ENCODE measurements at places on chromosomes 1 and 21.

- DNase-seq = peak; percentile 14
Observed at GRCh38 chr1:185823467-185823866, 89.3 kb downstream of the HMCN1 start.

GRCh38 chr1:6099787-6100765 lies 54.4 kb downstream of the KCNAB2 start:
- DNase-seq = no peak

DNA sequence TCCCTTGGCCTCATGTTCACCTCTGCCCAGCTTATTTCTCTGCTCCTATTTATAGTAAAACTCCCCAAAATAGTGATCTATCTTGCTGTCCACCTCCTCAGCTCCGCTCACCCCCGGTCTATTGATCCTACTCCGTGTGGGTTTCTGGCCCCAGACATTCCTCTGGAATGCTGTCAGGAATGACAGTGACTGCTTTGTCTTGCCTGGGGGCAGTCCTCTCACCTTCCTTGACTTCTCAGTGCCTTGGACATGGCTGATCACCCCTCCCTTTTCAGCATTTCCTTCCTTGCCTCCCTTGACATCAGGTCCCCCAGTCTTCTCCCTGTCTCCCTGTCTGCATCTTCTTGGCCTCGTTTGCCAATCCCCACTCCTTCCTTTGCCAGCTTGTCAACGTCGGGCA lies 108.1 kb upstream of the BACE2 start:
- DNase-seq = no peak

GRCh38 chr1:31183927-31184554 lies 55.6 kb downstream of the NKAIN1 start:
- DNase-seq = no peak

DNA sequence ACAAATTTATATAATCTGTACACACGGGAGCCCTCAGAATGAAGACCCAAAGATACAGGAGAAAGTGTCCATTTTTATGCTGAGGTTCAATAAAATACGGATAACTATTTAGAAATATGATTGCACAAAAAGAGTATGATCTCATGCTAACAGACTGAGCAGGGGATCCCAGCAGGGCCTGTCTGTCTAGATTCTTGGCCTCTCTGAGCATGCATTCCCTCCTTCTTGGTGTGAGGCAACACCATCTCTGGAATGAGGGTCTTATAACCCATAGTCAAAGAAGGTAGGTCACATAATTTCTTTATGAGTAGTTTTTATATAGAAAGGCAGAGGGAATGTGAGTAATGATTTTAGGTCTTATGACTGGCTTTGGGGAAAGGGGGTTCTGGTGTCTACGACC lies 5.4 kb downstream of the PRMT6 start:
- DNase-seq = no peak

DNA sequence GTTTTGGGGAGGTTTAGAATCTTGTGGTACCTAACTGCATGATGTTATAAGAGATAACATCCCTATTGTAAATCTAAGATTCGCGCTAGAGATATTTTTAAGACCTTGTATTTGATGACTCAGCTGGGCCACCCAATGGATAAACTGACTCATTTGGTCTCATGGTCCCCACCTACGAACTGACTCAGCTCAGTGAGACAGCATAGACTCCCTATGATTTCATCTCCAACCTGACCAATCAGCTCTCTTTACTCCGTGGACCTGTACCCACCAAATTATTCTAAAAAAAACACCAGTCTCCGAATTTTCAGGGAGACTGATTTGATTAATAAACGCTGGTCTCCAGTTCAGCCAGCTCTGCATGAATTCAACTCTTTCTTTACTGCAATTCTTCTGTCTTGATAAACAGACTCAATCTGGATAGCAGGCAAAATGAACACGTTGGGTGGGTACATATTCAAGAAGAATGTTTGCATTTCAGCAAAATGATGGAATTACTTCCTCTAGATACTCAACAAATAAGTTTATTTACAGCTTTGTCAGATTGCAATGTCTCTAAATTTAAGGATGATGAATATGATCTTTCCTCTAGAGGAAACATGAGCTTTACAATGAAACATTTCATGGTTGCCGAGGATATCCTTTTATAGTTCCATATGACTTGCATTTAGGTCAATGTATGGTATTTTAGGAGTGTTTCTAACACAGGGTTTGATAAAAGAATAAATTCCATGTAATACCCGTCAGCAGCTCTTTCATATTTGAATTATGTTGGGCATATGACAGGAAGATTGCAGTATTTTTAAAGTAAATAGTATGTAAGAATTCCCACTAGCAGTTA lies 516.6 kb upstream of the RGS18 start:
- DNase-seq = peak; percentile 83

DNA sequence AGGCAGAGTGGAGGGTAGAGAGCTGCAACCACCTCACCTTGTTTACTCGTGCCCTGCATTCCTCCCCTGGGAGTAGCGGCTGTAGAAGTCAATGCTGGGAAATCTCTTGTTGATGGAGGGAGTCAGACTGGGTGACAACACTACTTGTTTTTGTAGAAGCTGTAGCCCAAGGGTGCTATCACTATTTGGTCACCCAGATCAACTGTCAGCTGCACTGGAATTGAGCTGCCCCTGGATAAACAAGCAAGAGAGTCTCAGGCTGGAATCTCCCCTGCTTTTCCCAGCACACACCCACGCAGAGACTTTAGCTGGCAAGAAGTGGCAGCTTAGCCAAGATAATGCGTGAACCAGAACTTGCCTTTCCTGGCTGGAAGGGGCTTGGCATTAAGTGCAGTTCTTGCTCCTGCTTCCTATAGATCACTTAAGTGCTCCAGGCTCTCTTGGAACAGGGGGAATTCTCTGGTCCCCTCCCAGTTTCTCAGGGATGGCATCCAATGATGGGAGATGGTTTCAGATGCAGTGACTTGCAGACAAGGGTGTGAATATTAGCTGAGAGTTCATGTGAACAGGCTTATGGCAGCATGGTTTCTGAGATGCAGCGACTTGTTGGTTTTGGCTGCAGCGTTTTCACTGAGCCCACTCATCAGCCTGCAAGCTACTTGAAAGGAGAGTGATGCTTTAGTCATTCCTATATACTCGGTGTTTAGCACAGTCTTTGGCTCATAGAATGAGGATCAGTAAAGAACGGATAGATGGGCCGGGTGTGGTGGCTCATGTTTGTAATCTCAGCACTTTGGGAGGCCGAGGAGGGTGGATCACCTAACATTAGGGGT lies 16.8 kb downstream of the ATP2B4 start:
- DNase-seq = no peak

GRCh38 chr1:33710967-33711366 lies 152.9 kb upstream of the HMGB4 start:
- no peak for DNase-seq

DNA sequence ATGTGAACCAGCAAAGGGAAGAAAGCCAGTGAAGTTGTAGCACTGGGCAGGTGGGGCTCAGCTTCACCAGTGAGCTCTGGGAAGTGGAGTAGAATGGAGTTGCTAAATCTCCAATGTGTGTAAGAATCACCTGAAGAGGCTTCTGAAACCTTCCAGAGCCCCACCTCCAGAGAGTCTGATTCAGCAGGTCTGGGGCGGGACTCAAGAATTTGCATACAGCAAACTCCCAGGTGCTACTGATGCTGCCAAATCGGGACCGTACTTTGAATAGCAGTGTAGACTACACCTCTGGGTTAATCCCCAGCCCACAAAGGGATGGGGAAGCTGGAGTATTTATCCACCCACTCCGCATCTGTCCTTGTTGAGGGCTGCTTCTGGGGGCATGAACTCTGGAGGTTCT lies 154.3 kb downstream of the IGSF21 start:
- DNase-seq = no peak

GRCh38 chr1:182143825-182144645 lies 82.5 kb upstream of the ZNF648 start:
- DNase-seq = peak; percentile 90

DNA sequence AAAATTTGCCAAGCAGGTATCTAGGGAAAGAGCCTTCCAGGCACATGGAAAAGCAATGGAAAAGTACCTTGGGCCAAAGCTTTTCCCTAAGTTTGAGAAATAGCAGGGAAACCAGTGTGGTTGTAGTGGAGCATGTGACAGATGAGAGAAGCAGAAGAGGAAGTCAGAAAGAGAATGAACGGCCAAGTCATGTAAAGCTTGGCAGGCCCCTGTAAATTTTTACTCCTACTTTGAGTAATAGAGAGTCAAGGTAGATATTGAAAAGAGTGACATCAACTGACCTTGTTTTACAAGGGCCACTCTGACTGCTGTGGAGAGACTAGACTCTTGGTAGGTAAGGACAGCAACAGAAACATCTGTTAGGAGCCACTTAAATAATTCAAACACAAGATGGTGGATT lies 180.9 kb upstream of the PRMT6 start:
- no peak for DNase-seq

DNA sequence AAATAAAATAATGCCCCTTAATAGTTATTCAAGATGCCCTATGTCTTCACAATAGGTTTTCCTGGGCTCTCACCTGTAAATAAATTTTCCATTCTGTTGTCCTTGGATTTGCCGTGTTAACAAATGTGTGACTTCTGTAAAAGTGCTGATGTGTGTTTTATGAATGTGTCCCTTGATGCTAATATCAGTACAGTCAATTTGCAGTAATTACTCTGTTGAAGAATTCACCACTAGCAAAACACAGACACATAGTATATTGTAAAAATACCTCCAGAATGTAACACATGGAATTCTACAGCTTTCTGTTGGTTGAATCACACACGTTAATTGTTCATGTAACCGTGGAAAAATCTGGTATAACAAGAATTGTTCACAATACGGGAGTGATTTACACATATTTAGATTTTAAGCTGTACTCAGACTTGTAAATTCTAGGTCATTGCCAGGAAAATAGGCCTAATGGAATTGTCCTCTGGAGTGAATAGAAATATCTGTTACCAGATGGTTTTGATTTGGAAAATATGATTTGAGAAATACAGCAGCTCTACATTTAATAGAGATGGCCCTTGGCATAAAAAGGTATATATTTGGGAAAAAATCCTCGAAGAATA lies 36.7 kb upstream of the KCNK2 start:
- DNase-seq = no peak
